ENCODE measurements at places on chromosomes 4 and X.

DNA sequence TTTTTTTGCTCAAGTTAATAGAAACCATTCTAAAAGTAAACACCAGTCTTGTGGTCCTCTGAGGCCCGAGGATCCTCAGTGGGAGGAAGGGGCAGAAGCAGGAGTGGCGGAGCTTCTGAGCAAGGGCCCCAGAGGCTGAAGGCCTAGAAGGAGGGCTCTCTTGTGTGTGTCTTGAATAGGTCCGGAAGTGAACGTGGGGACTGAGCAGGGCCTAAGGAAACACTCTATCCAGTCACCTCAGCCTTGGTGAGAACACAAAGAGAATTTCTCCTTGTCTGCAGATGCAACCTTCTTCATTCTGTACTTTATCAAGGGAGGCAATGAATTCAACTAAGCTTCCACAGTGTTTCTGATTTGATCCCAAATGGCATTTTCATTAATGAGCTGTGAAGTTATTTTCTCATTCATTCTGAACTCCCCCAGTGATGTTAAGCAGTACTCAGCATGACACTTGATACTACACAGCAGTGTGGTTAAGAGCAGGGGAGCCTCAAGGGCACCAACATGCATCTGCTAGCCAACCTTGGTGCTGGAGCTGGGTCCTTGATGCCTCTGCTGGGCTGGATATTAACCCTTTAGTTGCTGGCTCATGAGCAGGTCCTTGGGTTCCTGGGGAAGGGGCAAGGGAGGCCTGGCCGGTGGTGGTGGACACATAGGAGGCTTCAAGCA is 64.7 kb downstream of the RBM47 start:
- no peak for DNase-seq

- no peak for DNase-seq
Observed at GRCh38 chr4:16582526-16582925, 315.9 kb downstream of the LDB2 start.

- DNase-seq, result no peak
Observed at GRCh38 chr4:1756079-1756478, 34.8 kb downstream of the TACC3 start.

- DNase-seq, result no peak
Observed at GRCh38 chr4:63556332-63556731, 852.9 kb downstream of the TECRL start.

- DNase-seq, result no peak
Observed at GRCh38 chr4:147965873-147966272, 234.0 kb downstream of the ARHGAP10 start.

- no peak for DNase-seq
Observed at GRCh38 chrX:110086162-110086915, 83.4 kb downstream of the TMEM164 start.

GRCh38 chrX:129843209-129843458 is 552 bp downstream of the ZDHHC9 start:
- DNase-seq, result no peak

GRCh38 chr4:15963001-15963451 is at the start of gene FGFBP2:
Gene FGFBP2 (minus strand): TSS chr4:15963175. CDS start chr4:15963129, 46 bp downstream.
- no peak for DNase-seq

GRCh38 chrX:21946925-21947641 is 6.6 kb downstream of the SMS start:
- no peak for DNase-seq

DNA sequence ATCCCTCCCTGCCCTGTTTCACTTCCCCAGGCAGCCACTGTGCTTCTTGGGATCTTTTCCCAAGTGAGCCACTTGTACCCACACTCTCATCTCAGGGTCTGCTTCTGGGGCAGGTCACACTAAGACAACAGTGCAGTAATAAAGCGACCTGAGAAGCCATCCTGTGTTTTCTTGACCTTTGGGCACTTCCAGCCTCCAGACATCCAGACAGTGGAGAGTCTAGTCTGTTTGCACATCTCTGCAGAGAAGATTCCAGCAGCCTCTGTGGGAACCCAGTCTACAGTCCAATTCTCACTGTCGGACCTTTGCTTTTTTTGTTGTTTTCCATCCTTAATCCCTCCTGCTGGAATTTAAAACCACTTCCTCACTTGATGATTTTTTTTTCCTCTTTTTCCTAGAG is 50.3 kb upstream of the ATP6AP2 start:
- no peak for DNase-seq

GRCh38 chr4:100117750-100118149 is 72.5 kb downstream of the DDIT4L start:
- DNase-seq, result no peak

DNA sequence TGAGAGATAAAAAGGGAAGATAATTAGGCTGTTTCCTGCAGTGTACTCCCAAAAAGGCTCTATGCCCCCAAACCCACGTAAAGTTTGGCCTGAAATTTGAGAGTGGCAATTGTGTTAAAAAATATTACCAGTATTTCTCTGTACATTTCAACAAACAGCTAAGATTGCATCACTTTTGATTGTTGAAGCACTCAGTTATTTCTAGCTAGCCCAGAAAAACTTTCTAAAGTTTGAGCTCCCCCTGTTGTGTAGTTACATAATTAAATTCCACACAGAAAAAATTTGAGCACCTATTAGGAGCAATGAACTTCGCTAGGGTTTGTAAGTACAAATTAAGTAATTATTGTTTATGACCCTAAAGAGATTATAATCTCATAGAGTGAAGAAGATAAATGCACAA is 109.4 kb downstream of the DLG3 start:
- DNase-seq, result no peak

- no peak for DNase-seq
Observed at GRCh38 chr4:98652996-98653395, 5.4 kb downstream of the TSPAN5 start.

DNA sequence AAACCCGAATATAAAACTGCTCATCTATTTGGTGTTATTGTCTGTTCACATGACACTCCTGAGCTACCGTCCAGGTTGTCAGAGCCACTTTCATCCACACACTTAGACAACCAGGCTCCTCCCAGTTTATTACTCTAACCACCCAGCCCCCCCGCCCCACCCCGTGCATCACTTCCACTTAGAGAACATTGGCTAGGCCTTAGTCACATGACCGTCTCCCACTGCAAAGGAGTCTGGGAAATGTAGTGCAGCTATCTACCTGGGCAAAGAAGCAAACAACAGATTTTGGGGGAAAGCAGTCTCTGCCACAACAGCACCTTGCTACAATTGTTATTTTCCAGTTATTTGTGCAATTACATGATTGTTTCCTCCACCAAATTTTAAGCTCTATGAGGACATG is 57.6 kb upstream of the RBPJ start:
- no peak for DNase-seq

DNA sequence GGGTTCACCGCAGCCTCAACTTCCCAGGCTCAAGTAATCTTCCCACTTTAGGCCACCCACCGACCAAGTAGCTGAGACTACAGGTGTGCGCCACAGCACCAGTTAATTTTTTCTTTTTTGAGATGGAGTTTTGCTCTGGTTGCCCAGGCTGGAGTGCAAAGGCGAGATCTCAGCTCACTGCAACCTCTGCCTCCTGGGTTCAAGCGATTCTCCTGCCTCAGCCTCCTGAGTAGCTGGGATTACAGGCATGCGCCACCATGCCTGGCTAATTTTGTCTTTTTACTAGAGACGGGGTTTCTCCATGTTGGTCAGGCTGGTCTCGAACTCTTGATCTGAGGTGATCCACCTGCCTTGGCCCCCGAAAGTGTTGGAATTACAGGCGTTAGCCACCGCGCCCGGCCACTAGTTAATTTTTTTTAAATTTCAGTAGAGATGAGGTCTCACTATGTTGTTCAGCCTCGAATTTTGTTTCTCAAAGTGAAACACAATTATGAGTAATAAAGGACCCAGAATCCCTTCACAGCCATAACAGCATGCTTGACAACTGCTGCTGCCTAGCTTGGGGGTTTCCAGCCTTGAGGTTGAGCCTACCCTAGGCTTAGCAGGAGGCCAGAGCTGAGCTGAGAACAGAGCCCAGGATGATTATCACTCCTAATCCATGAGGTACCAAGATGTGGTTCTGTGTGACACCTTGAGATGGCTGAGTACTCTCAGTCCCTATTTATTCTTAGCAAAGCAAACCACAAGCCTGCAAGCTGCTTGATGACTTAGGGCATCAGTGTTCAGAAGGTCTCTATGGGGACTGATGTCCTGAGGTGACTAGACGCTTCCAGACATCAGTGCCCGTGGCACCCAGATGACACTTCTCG is 41.6 kb upstream of the NKRF start:
- DNase-seq, result no peak

GRCh38 chrX:154399527-154400368 is 1.6 kb downstream of the RPL10 start:
- no peak for DNase-seq

DNA sequence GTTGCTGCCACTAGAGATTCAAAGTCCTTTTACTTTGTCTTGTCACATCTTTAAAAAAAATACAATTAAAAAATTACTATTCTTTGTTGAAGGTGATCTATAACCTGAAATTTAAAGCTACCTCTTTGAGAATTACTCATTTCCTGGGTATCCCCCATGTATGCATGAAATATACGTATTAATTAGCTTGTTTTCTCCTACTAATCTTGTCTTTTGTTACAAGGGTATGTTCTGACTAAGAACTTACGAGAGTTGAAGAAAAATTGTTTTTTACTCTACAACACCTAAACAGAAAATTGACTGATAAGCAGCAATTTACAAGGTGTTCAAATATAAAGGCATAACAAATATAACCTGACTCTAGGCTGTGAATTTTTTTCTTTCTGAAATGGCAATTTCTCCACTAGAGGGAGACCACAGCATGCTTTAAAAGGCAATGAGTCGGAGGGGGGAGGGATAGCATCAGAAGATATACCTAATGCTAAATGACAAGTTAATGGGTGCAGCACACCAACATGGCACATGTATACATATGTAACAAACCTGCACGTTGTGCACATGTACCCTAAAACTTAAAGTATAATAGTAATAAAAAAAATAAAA is 249.6 kb downstream of the OPHN1 start:
- no peak for DNase-seq
